ENCODE measurements at places on chromosomes 1 and 21. TPM values are rescaled to one million over a fixed set of nuclear protein-coding genes. Genes with fewer than 3 reads are reported as not detected.

The SHISAL2A gene
- not detected for total RNA-seq

The CCDC185 gene
- not detected for total RNA-seq

The IL24 gene
- 1.7 TPM for total RNA-seq

The RNF207 gene
- 13.0 TPM for total RNA-seq

The PHACTR4 gene
- 3.7 TPM for total RNA-seq

The IL22RA1 gene
- total RNA-seq: not detected

The AJAP1 gene
- total RNA-seq: under 0.01 TPM

The DCDC2B gene
- not detected for total RNA-seq

The EPHB2 gene
- 2.3 TPM for total RNA-seq

The NPPB gene
- 11.5 TPM for total RNA-seq

The PPIAL4G gene
- total RNA-seq: not detected

The KLF17 gene
- 0.19 TPM for total RNA-seq

The IL19 gene
- total RNA-seq: not detected

The TOR1AIP2 gene
- total RNA-seq: 113 TPM

The AADACL3 gene
- not detected for total RNA-seq

The GNAT2 gene
- under 0.01 TPM for total RNA-seq

The RNF186 gene
- not detected for total RNA-seq

The MAP3K21 gene
- 0.19 TPM for total RNA-seq

The MCOLN3 gene
- 0.28 TPM for total RNA-seq

The HAPLN2 gene
- total RNA-seq: not detected

The ELF3 gene
- 2.5 TPM for total RNA-seq
